ENCODE measurements at places on chromosomes 12 and 14.

DNA sequence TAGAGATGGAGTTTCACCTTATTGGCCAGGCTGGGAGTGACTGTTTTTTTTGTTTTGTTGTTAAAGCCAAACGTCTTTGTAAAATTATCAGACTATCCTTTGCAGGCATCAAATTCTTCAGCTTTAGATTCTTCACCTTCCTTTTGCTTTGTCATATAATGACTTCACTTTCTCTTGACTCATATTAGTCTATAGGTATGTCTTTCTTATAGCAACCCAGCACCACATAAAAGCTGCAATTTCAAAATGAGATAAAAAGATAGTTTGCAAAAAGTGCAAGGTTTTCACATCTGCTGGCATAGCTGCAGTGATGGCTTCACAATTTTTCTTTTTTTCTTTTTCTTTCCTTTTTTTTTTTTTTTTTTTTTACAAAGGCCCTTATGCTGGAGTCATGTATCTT is 39.2 kb downstream of the COX16 start:
- DNase-seq: no peak

DNA sequence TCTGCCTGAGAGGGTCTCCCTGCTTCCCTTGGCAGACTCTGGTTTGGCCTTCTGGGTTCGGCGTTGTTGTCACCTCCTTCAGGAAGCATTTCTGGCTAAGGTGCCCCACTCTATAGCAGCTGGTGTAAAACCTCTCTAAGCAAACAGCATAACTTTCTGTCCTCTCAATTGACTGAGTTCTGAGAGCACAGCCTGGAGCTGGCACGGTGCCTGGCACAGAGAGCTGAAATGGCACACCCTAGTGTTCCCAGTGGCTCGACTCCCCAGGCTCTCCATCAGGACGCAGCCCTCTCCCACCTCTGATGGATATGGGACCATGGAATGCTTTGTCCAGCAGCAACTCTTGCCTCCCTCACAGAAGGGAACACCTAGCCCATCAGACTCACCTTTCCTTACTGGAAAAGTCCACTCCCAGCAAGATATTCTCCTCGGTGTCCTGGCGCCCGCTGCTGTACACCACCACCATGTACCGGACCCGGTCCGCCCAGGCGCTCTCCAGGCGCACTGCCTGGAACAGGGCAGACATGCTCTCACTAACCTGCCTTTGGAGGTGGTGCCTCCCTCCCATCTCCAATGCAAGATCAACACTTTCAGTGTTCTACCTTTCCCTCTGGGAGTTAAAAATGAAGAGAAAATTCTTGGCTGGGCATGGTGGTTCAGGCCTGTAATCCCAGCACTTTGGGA is 40.6 kb downstream of the SSH1 start:
- DNase-seq: no peak

- no peak for DNase-seq
Measured at GRCh38 chr12:105585107-105585506, 254.6 kb downstream of the C12orf75 start.

- no peak for DNase-seq
Measured at GRCh38 chr12:8987685-8988084, 1.7 kb upstream of the KLRG1 start.

DNA sequence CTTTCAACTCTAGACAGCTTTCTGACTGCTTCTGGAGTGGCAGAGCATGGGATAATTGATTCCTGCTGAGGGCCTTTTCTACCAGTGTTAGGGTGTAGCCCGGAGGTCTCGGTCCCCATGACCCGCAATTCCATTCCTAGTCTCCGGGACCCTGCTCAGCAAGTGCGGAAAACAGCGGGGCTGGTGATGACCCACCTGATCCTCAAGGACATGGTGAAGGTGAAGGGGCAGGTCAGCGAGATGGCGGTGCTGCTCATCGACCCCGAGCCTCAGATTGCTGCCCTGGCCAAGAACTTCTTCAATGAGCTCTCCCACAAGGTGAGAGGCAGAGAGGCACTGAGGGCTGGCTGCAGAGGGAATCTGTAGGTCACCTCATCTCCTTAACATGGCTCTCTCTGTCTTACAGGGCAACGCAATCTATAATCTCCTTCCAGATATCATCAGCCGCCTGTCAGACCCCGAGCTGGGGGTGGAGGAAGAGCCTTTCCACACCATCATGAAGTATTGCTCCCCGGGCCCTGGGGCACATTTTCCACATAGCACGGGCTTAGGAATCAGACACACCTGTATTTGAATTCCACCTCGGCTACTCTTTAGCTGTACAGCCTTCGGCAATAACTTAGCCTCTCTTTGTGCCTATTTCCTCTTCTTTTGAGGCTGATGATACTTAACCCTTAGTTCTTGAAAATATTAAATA is 5.6 kb upstream of the GAPDH start:
- DNase-seq: no peak

GRCh38 chr12:121209221-121209620 is 708 bp upstream of the P2RX4 start:
- DNase-seq: no peak

- DNase-seq: no peak
Measured at GRCh38 chr14:57834961-57835360, 30.9 kb downstream of the SLC35F4 start.

DNA sequence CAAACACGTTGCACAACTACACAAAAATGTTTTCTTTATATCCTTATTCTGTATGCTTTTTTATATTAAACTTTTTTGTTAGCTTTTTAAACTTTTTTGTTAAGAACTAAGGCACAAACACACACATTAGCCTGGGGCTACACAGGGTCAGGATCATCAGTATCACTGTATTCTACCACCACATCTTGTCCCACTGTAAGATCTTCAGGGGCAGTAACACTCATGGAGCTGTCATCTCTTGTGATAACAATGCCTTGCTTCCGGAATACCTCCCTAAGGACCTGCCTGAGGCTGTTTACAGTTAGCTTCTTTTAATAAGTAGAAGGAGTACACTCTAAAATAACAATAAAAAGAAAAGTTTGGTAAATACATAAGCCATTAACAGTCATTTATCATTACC is 42.2 kb downstream of the PLEKHA5 start:
- DNase-seq: no peak

- no peak for DNase-seq
Measured at GRCh38 chr12:57235017-57235727, 5.7 kb downstream of the SHMT2 start.

GRCh38 chr14:81396113-81396512 is 4.0 kb downstream of the STON2 start:
- DNase-seq: no peak

All from activated T-cell treated with anti-CD3 and anti-CD28 coated beads, Interleukin-2, amount 50 U/mL, for 48 hours (primary cell).